Osteocyte (in vitro differentiated cells): ENCODE measurements at places on chromosomes 12 and 14. TPM values are rescaled to one million over a fixed set of nuclear protein-coding genes. Genes with fewer than 3 reads are reported as not detected.

DNA sequence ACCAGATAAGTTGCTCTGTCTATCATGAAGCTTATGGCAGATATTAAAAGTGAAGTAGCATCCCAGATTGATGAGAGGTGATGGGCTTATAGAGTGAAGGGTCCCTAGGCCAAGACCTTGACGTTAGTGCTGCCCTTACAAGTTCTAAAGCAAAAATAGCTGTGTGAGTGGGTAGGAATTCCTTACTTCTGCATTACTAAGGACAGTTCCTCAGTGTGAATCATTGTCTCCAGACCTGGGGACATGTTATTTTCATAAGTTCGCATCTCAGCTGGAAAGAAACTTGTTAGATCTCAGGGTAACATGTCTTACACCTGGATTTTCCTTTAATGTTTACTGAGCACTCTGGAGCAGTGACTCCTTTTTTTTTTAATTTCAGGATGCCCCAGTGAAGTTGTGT, 28.7 kb downstream of the MAPKAPK5 start:
- peak; percentile 27 for DNase-seq

The AKAP3 gene
- 0.97 and 1.1 TPM in 2 replicates for total RNA-seq

- DNase-seq, result no peak
Measured at GRCh38 chr14:101098641-101099040, 195.1 kb upstream of the RTL1 start.

- no peak for DNase-seq
Measured at GRCh38 chr14:52740751-52741150, 10.8 kb downstream of the STYX start.

- no peak for DNase-seq
Measured at GRCh38 chr14:50520947-50521815, 11.2 kb downstream of the MAP4K5 start.

The SHMT2 gene
- 263 and 290 TPM in 2 replicates for total RNA-seq

DNA sequence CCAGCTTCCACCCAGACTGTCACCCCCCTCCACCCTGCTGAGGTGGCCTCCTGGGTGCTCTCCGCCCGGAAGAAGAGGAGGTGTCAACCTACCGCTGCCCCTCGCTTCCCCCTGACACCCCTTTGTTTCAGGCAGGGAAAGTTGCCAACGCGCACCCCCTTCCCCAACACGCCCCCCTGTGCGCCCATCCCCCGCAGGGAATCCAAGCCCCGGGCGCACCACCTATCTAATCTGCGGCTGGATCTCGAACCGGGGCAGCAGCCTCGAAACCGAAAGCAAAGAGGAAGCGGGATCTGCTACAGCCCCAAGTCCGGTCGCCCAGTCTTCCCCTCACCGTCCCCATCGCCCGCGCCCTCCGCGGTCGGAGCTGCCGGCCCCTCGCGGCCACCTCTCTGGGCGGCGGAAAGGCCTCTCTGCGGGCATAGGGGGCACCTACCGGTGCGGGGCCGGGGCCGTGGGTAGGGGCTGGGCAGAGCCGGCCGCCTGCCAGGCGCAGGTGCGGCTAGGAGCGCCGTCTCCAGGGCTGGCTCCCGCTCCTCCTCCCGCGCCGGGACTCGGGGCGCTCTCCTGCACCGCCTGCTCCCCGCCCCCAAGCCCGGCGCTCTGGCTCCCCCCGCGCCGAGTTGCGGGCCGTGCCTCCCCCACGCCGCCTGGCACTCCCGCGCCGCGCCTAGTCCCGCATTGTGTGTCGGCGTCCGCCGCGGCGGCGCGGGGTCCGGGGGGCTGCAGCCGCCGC, 18.3 kb upstream of the PLEKHH1 start:
- DNase-seq, result no peak

- no peak for DNase-seq
Measured at GRCh38 chr12:45186762-45187161, 29.1 kb upstream of the ANO6 start.

DNA sequence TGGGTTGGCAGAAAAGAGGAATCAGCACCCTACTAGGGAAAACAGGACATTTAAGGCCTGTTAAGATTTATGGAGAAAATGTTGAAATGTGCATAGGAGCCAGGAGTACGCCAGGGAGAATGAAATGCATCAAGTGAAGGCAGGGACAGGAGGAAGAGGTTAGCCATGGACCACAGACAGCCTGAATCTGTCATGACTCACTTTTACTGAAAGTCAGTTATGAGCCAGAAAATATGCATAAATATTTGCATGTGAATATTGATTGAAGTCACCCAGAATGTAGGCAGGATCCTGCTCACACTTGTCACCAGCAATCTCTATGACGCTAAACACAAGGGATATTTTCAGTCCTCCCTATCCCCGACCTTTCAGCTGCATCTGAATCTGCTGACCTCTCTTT, 25.1 kb upstream of the CDK17 start:
- DNase-seq, result no peak

GRCh38 chr12:128204711-128205110, 62.3 kb upstream of the TMEM132C start:
- DNase-seq, result no peak

DNA sequence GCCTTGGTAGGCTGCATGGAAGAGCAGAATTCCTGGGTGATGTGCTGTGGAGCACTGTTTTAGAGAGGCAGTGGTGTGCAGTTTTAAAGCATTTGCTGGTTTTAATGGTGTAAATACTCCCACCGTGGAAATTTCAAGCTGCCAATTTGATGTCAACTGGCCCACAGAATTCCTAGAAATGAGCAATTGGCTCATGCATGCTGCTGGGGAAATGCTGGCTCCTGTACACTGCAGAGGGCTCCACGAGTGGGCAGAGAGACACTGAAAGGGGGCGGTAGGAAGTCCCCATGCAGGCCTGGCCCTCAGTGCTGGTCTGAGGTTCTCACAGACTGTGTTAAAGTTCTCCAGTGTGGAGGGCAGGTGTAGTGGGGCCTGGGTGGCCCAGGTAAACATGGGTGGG, 99.4 kb upstream of the NTF3 start:
- no peak for DNase-seq

DNA sequence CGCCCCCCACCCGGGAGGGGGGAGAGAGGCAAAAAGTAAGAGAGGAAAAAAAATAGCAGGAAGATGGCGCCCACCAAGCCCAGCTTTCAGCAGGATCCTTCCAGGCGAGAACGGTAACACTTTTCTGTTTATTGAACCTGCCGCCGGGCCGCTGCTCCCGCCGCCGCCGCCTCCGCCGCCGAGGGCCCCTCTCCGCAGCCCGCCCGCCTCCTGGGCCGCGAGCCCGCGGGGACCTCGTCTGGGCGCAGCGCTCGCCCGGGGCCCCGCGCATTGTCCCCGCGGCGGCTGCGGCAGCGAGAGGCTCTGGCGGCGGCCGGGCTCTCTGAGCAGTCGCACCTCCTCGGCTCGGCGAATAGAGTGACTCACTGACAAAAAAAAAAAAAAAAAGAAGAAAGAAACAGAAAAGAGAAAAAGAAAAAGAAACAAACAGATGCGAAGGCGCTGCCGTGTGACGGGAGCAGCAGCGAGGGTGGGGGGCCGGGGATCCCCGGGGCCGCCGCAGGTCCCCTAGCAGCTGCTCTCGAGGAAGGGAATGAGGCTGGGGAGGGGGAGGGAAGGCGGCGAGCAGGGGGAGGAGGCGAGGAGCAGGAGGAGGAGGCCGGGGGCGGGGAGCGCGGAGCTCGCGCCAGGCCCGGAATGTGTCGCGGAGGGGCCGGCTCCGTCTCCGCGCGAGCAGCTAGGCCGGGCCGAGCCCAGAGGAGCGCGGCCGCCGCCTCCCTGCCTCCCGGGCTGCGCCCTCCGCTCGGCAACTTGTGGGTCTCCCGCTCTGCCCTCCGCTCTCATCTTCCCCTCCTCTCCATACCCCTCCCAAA, 781 bp downstream of the NPAS3 start:
- peak; percentile 89 for DNase-seq

DNA sequence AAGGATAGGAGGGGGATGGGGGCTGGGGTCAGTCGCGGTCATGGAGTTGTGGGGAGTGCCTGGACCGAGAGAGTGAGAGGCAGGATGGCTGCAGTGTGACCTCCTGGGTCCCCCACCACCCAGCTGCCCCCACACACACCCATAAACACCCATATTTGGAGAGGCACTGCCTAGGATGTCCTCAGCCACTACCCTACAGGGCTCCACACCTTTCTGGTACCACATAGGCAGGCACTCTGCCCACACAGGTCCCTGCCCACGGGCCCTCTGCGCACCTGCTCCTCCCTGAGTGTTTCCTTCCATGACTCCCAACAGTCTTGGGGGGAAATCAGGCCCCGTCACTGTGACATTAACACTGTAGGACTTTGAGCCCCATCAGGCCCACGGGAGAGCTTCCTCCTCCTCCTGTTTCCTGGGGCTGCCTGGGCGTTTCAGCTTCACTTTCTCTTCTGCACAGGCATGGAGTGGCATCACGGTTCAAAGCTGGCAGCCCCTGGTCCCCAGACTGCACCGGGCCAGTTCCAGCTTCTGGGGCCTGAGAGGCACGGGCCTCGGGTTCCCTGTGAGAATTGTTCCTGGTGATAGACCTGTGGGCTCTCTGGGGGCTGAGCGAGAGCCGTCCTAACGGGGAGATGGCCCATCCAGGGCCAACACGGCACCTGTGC, 207.0 kb upstream of the C14orf180 start:
- DNase-seq, result no peak
